Mesenteric fat pad (tissue), 1 donor: ENCODE measurements at places on chromosomes 11 and 22. TPM values are rescaled to one million over a fixed set of nuclear protein-coding genes. Genes with fewer than 3 reads are reported as not detected.

DNA sequence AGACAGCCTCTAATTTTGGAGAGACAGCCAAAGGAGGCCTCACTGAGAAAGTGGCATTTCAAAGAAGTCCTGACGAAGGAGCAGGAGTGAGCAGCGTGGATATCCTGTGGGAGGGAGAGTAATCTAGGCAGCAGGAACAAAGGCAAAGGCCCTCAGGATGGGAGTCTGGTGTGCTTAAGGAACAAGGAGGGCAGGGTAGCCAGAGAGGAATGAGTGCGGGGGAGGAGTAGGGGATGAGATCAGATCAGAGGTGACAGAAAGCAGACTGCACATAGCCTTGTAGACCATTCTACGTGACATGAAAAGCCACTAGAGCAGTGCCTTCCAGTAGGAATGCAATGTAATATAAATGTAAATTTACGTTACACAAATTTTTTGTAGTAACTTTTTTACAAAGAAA, 5.6 kb downstream of the SLC36A4 start:
- no peak for DNase-seq

Gene BARX2
- not detected for total RNA-seq

GRCh38 chr11:12505183-12505582, 127.8 kb downstream of the PARVA start:
- DNase-seq: no peak

Gene CABP4
- total RNA-seq: 3.8 TPM

GRCh38 chr11:131025421-131026125, 109.3 kb upstream of the SNX19 start:
- DNase-seq: no peak

DNA sequence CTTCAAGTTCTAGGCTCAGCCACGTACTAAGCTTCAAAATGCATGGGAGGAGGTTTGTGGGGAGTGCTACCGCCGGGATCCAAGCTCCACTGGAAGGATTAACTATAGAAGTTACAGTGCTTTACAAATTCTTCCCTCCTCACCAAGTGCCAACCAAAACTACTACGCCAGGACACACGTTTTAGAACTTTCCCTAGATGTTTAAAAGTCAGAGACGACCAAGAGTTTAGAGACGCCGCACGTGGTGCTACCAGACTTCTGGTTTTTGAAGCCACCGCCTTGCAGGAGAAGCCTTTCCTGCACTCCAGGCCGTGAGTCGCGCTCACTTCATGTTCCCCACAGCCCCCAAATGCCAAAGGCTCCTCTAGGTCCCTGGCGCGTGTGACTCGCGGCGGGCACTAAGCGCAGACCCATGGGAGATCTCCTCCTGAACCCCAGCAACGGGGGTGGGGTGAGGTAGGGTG, 734 bp downstream of the SNU13 start:
- no peak for DNase-seq
